ENCODE measurements at places on chromosomes 4 and X.

GRCh38 chrX:30224536-30224935, 5.9 kb upstream of the MAGEB3 start:
- no peak for DNase-seq

GRCh38 chrX:1249101-1249887, 19.3 kb upstream of the CSF2RA start:
- DNase-seq: no peak

DNA sequence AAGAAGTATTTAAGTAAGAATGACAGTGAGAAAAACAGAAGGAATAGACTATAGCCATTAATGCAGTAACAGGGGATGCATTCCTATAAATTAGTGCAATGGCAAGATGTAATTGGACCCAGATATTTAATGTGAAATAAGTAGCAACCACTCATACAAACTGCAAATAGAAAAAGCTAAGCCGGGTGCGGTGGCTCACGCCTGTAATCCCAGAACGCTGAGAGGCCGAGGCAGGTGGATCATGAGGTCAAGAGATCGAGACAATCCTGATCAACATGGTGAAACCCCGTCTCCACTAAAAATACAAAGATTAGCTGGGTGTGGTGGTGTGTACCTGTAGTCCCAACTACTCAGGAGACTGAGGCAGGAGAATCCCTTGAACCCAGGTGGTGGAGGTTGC, 845.8 kb downstream of the PDHA2 start:
- DNase-seq: no peak

- DNase-seq: no peak
These were observed 1.9 kb upstream of the STOX2 start for GRCh38 chr4:183903021-183903760.

All from GDM1 (cell line).